ENCODE measurements at places on chromosomes 13 and 19. TPM values are rescaled to one million over a fixed set of nuclear protein-coding genes. Genes with fewer than 3 reads are reported as not detected.

The THSD1 gene
- 0.53 TPM for total RNA-seq

GRCh38 chr13:36362914-36363313 is 16.7 kb upstream of the SPART start:
- H3K4me1 ChIP-seq = no peaks in the 10 kb centered on the region
- H3K27ac ChIP-seq = no peak overlapping the region
- H3K4me3 ChIP-seq = no peak overlapping the region
- H3K36me3 ChIP-seq = no peaks in the 10 kb centered on the region

The LRP3 gene
- total RNA-seq = 0.11 TPM

DNA sequence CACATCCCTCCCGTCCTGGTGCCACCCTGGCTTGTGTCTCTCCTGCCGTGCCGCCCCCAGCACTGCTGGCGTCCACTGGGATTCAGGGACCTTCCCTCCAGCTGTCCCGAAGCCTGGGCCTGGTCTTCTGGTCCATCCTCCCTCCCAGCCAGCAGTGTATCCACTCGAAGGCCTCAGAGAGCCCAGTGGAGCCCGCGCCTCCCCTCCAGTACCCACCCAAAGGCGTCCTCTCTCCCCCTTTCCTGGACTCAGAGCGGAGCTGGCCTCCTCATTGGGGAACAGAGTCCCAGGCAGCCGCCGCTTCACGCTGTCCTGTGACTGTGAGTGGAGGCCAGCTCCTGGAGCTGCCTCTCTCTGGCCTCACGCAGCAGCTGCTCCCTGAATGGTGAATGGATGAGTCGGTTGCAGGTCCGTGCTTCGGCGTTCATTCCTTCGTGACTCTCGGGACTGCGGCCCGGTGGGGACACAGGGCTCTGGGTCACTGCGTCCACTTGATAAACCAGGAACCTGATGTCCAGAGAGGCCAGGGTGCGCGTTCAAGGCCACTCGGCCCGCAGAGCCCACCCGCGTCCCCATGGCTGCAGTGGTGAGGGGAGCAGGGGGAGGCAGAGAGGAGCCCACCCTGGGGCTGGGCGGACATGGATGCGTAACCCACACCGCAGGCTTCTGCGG is 12.1 kb downstream of the ONECUT3 start:
- H3K4me3 ChIP-seq = no peak overlapping the region
- no peak overlapping the region for H3K27ac ChIP-seq
- DNase-seq = no peak
- peaks cover 86% of the 10 kb centered on the region for H3K27me3 ChIP-seq
- H3K36me3 ChIP-seq = no peaks in the 10 kb centered on the region

DNA sequence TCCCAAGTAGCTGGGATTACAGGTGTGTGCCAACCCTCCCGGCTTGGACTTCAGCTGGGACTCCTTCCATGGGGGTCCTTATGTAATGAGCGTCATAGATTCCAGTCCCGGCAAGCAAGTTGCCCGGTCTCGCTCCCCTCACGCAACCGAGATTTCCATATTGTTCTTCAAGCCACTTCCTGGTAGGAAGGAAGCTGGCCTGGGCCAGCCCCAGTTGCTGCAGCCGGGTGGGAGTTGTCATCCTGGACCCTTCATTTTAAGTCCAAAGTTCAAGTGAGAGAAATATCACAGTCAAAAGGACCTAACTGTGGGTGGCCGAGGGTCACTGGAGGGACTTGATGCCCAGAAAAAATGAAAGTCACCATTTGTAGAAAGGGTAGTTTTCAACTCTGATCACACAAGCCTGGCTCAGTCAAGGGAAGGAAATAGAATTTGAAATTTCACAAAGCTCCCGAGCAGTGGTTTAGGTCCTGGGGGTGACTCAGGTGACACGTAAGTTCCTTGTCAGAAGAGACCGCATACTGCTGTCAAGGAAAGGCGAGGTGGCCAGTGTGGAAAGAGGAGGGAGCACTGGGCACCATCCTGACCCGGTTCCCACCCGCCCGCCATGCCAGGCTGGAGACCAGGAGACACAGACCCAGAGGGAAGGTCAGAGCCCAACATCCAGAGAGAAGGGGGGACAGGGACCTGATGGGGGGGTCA is 5.3 kb downstream of the FGF21 start:
- H3K36me3 ChIP-seq = no peaks in the 10 kb centered on the region
- no peak overlapping the region for H3K27ac ChIP-seq
- H3K4me1 ChIP-seq = peaks cover 5% of the 10 kb centered on the region
- no peak overlapping the region for H3K4me3 ChIP-seq
- peaks cover 7% of the 10 kb centered on the region for H3K27me3 ChIP-seq
- no peak for DNase-seq

The NCAN gene
- total RNA-seq = not detected

- no peaks in the 10 kb centered on the region for H3K36me3 ChIP-seq
- H3K27ac ChIP-seq = no peak overlapping the region
- DNase-seq = no peak
- H3K27me3 ChIP-seq = peaks cover 67% of the 10 kb centered on the region
These were observed 2.1 kb upstream of the PCDH8 start for GRCh38 chr13:52850396-52851136.

GRCh38 chr19:50515168-50515561 is 1.5 kb upstream of the ASPDH start:
- no peak for DNase-seq
- H3K4me1 ChIP-seq = peaks cover 20% of the 10 kb centered on the region
- no peaks in the 10 kb centered on the region for H3K36me3 ChIP-seq
- H3K27ac ChIP-seq = no peak overlapping the region

Measured in CD4-positive, alpha-beta T cell (primary cell).